Amniotic stem cell (primary cell): ENCODE measurements at places on chromosomes 5 and 9.
A peak's percentile ranks its signal among the peaks of the same experiment; 100 is the strongest.

DNA sequence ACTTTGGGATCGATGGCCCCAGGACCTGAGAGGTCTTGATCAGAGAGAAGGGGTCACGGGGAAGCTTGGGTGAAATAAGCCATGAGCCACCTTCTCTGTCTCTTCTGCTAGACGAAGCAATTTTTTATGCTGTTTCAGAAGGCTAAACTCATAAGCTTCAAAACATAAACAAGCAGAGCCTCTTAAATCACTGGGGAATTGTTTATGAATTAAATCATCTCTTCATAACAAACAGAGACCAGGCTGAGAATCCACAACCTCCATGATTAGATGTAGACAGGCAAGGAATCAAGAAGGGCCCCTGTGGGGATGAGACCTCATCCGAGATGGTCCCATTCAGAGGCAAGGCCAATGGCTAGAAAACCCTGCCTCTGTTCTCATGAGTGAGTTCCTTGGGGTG is 21.7 kb upstream of the TCOF1 start:
- no peak for DNase-seq

DNA sequence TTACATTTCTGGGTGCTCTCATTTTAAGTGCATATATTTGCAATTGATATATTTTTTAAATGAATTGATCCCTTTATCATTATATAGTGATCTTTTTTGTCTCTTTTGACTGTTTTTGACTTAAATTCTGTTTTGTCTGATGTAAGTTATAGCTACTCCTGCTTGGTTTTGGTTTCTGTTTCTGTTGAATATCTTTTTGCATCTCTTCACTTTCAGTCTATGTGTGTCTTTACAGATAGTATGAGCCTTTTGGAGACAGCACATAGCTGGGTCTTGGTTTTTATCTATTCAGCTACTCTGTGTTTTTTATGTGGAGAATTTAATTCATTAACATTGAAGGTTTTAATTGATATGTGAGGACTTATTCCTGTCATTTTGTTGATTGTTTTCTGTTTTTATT is 311.3 kb downstream of the SPATA31D1 start:
- no peak for DNase-seq

- DNase-seq: no peak
These were observed 18.8 kb downstream of the SLC1A1 start for GRCh38 chr9:4508907-4509589.

DNA sequence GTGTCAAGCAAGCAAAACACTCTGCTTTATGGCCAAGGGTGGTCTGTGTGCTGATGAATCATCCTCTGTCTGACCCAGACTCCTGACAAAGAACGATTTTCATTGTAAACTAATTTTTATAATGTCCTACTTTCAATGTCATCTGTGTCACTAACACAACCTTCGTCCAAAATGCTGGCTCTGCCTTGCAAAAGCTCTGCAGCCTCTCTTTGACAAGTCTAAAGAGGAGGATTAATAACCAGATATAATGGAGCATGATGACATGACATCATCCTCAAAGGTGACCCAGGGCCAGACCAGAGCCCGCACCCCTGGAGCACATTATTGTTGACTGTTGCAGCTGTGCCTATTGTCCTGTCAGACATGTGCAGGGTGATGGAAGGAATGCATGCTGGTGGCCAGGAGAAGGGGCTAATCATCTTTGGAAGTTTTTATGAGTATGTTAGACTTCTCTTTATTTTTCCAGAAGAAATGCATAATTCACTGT is 589.4 kb downstream of the NR2F1-AS1 start:
- DNase-seq: no peak

DNA sequence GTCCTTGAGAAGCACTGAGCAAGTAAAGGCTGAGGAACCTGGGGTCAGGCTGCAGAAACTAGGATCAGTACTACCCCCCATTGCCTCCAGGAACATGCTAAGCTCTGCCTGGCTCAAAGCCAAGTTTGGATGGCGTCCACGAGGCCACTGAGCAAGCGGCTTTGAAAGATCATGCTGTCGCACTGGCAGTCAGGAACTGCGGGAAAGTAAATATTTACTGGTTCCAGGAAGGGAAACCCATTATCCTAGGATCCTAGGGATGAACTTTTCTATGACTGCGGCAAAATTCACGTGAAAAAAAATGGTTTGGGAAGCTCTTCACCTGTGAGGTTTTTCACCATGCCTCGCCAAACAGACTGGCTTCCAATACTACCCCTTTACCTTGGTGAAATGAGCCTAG is 75.3 kb upstream of the PJA2 start:
- no peak for DNase-seq

- peak; percentile 83 for DNase-seq
These were observed 141.6 kb downstream of the SLC25A46 start for GRCh38 chr5:110880413-110880812.

DNA sequence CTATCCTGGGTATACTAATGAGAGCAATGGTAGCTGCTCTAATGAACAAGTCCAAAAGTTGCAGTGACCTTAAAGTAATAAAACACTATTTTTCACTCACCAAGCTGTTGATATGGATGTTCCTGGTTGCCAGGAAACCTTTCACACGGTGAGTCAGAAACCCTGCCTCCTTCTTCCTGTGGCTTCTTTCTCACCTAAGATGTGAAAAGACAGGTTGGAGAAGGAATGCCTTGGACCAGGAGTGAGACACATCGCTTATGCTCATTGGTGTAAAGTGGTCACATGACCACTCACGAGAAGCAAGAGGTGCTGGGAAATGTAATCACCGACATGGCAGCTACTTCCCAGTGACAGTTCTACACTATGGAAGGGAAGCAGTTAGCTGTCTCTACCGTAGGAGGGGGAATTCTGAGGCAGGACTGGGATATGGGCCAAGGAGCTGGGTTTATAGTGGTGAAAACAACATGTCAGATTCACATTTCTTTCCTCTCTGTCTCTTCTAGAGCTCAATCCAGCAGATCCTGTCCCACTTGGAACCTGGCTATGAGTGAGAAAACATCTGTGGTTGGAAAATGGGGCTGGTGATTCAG is 320.4 kb upstream of the KLF4 start:
- DNase-seq: no peak

DNA sequence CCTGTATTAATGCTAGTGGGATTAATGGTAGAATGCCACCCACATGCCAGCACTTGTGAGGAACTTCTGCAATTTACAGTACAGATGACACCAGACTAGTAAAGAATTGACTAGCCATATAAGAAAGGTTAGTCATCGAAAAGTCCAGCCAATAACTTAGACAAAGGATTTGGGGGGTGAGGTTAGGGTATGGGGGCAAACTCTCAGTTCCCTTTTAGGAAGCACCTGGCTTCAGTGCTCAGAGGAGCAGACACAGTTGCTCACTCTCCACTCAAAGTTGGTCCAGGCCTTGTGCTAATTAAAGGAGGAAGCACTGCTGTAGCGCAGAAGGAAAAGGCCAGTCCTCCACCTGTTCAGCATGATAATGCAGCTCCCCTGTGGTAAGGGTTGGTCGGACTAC is 25.2 kb downstream of the TGFBR1 start:
- DNase-seq: no peak

DNA sequence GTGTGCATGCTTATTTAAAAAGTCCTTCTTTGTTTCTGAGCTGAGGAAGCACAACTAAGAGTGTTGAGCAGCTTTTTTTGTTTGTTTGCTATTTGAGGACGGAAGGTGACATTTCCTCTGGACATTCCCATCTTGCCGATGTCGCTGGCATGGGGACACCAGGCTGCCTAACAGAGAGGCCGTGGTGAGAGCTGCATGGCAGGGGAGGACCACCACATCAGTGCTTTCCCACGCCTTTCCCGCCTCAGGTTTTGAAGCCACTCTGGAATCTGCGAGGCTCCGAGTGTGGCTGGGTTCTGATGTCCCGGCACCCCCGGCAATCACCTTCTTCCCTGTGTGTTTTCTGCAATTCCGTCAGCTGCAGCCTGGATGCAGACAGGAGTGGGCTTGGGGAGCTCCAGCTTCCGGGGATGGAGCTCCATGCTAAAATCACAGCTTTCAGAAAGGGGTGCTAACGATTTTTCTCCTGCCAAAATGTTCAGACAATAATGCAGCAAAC is 259.8 kb upstream of the IRX4 start:
- DNase-seq: no peak

GRCh38 chr9:126317513-126317912 is 9.1 kb upstream of the MVB12B start:
- DNase-seq: no peak

DNA sequence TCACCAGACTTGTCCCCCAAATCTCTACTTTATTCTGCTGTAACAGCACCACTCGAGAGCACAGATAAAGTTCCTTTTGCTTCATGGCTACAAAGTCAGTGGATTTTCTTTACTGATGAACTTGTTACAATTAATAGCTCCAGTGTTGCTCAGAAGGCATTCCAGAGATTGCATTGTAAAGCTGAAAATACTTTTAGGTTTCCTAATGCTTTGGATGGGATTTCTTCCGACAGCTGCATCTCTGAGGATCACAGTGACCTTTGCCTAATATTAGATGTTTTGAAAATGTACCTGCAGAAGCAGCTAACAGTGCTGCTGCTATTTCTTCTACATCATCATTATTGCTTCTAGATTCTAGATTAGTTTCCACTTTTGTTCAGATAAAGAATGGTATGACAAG is 58.8 kb upstream of the TMEM171 start:
- DNase-seq: no peak

GRCh38 chr5:87383216-87383615 is 29.5 kb downstream of the CCNH start:
- DNase-seq: peak; percentile 23
